ENCODE measurements at places on chromosomes 7 and 10.
A peak's percentile ranks its signal among the peaks of the same experiment; 100 is the strongest.

DNA sequence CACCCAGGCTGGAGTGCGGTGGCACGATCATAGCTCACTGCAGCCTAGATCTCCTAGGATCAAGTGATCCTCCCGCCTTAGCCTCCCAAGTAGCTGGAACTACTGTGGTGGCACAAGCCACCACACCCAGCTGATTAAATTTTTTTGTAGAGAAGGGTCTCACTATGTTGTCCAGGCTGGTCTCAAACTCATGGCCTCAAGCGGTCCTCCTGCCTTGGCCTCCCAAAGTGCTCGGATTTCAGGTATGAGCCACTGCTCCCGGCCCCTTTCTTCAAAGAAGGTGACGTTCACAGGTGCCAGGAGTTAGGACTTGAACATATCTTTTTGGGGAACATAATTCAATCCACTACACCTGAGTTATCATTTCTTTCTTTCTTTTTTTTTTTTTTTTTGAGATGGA, 2.9 kb upstream of the TTYH3 start:
- no peak for DNase-seq

DNA sequence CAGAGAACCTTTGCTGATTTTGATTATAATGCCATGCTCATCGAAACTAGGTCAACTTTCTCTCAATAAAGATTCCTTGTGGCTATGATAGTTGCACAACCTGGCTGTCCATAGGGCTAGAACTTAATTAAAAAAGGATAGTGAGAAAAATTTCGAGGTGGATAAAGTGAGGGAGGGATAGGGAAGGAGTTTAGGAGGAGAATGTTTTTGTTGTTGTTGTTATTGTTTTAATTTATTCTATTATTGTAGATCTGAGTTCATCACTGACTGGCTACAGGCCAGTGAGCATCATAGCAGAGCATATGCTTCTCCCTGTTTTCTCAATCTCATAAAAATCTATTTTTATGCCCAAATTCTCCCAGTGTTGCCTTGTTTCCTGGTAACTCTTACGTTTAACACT, 688.7 kb upstream of the GRM3 start:
- DNase-seq, result no peak

- peak; percentile 36 for DNase-seq
Observed at GRCh38 chr7:17206349-17206905, 92.0 kb upstream of the AHR start.

DNA sequence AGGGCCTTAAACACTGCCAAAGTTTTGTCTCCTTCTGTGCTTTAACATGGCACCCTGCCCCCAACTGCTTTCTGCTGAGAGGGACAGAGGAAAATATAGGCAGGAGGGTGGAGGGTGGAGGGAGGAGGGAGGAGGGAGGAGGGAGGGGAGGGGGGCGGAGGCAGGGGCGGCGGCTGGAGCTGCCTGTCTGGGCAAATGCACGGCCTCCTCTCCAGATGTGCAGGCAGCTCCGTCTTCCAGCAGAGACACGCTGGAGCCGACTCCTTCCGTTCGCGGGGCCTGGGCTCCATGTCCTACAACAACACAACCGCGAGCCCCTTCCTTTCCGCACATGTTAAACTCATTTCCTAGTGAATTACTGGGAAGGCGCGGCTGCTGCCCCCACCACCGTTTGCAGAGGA, 14.2 kb downstream of the EBF3 start:
- DNase-seq, result peak; percentile 21

DNA sequence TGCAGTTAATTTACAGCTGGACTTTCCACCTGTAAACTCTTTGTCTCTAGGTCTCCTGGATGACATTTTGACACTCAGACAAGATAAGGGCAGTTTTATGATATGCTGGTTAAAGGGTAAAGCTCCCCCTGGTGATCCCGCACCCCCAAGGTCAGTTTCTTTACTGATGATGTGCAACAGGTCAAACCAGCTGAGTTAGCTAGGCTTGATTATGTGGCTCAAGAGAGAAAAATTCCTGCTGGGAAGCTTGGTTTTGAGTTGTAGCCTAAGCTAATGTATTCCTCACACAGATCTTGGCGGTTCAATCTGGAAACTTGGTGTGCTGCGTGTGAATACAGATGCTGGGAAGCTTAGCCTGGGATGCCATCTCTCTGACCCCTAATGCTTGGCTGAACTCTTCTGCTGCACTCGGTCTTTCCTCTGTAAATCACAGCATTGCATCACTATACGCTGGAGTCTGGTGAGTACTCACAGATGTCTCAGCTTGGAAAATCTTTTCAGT, 11.4 kb upstream of the AKR1D1 start:
- peak; percentile 52 for DNase-seq

DNA sequence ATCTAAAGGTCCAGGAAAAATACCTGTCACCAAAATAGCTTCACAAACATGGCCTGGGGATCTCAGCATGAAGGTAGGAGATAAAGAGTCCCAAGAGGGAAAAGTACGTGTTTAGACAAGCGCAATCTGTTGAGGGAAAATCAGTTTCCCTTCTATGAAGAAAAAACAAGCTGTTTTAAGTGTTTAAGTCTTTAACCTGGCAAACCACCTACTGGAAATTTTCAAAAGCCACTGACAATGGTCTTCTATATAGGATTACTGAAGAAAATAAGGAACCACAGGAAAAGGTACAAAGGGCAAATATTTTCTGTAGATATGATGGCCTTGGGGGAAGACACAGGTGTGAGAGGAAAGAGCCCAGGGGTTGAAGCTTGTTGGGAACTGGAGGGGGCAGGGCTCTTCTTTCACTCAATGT, 21.2 kb downstream of the ALDH18A1 start:
- DNase-seq, result no peak

GRCh38 chr7:12139416-12139815, 71.7 kb upstream of the TMEM106B start:
- no peak for DNase-seq

DNA sequence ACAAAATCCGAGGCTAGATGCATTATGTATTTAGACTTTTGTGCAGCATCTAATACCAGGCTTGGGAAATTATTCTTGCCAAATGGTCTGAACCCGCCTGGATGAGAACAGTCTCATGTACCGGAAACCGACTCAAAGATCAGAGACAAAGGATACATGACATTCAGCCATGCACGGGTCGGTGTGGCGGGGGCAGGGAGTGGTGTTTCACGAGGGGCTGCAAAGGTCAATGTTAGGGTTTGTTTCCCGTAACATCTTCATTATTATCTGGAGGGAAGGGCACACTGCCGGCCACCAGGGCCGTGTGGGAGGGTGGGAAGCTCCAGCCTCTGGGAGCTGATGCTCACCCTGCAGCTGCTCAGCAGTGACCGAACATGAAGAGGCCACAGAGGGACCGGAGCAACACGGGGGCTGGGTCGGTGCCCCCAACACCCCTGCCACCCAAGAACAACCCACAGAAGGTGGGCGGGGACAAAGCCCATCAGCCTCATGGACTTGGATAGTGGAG, 23.1 kb downstream of the CNPY1 start:
- DNase-seq, result no peak

GRCh38 chr7:322111-322671, 32.2 kb downstream of the FOXL3 start:
- DNase-seq, result peak; percentile 94

Data from stomach (tissue), 19 donors.